ENCODE measurements at places on chromosomes 16 and 17. TPM values are rescaled to one million over a fixed set of nuclear protein-coding genes. Genes with fewer than 3 reads are reported as not detected.

The ASIC2 gene
- not detected for total RNA-seq

DNA sequence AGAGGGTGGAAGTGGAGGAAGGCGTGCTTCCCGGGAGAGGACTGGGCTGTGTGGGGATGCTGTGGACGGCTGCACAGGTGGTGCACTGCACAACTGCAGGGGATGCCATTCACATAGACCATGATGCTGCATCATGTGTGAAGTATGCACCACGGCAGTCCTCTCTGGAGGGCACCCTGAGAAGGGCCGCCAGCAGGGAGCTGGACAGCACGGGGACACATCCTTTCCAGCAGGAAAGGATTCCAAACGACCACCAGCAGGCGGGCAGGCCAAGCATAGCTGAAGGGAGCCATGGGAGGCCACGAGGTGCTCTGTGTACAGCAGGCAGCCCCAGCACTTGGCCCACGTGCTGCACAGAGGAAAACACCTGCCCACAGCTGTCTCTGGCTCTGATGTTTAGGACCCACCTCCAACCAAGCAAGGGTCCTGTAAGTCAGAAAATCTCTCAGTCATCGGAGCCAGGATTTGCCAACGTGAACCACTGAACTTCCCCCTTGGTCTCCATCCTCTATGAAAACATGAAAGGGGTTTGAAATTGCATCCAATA is 10.1 kb downstream of the ACTG1 start:
- H3K4me3 ChIP-seq = no peak overlapping the region
- H3K27ac ChIP-seq = no peak overlapping the region
- no peaks in the 10 kb centered on the region for H3K36me3 ChIP-seq
- no peaks in the 10 kb centered on the region for H3K4me1 ChIP-seq

The TEKT5 gene
- total RNA-seq = 1.1 TPM

- peaks cover 3% of the 10 kb centered on the region for H3K4me1 ChIP-seq
- no peak overlapping the region for H3K27ac ChIP-seq
- no peaks in the 10 kb centered on the region for H3K27me3 ChIP-seq
- no peaks in the 10 kb centered on the region for H3K36me3 ChIP-seq
- DNase-seq = no peak
- H3K4me3 ChIP-seq = no peak overlapping the region
These were observed 51.0 kb upstream of the FASN start for GRCh38 chr17:82148997-82149396.

DNA sequence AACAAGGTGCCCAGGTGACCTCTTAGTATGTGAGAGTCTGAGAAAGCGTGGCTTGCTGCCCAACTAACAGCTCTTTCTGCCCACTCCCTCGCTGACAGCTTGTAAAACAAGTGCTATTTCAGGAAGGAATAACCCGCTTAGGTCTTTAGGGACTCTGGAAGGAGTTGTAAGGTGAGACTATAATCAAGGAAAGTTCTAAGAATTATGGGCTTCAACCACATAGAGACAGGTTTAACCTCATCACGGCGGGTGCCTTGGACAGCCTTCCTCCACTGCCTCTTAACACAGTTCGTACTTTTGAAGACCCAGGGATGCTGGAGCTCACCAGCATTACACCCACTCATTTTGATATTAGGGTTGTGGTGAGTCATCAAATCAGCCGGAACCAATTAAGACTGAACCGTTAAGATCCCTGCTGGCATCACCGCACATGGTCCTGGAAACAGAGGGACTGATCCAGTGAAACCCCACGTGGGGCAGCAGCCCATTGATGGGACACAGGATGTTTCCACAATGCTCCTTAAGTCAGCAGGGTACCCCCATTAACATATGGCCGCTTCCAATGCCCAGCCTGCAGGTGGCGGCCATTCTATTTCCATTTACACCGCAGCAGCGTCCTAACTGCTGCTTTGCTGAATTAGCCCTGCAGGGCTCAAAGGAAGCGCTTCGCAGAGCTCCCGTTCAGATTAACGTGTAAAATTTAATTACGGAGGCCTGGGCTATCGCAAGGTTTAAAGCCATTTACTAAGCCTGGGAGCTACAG is 176.6 kb upstream of the SDK2 start:
- H3K4me1 ChIP-seq = peaks cover 29% of the 10 kb centered on the region
- no peaks in the 10 kb centered on the region for H3K27me3 ChIP-seq
- H3K4me3 ChIP-seq = no peak overlapping the region
- no peaks in the 10 kb centered on the region for H3K36me3 ChIP-seq

GRCh38 chr17:45628019-45628418 is 137.5 kb upstream of the PLEKHM1 start:
- peaks cover 32% of the 10 kb centered on the region for H3K36me3 ChIP-seq
- H3K4me3 ChIP-seq = no peak overlapping the region
- no peak overlapping the region for H3K27ac ChIP-seq
- H3K27me3 ChIP-seq = no peaks in the 10 kb centered on the region
- DNase-seq = no peak

The COQ9 gene
- total RNA-seq = 18.3 TPM

The RNU2-1 gene
- total RNA-seq = 5,833 TPM
